ENCODE measurements at places on chromosomes 11 and 22. TPM values are rescaled to one million over a fixed set of nuclear protein-coding genes. Genes with fewer than 3 reads are reported as not detected.

TPBGL gene
- total RNA-seq: 0.20 TPM

ZNF280B gene
- total RNA-seq: 4.0 TPM

DNAJB7 gene
- total RNA-seq: not detected

FANCF gene
- total RNA-seq: 7.9 TPM

OR51Q1 gene
- not detected for total RNA-seq

SLC29A2 gene
- 6.6 TPM for total RNA-seq

ENTHD1 gene
- total RNA-seq: not detected

GP1BB gene
- 2.8 TPM for total RNA-seq

CACNA1I gene
- total RNA-seq: 0.17 TPM

RNF215 gene
- 24.5 TPM for total RNA-seq

STK33 gene
- total RNA-seq: 8.1 TPM

KRTAP5-11 gene
- not detected for total RNA-seq

MFRP gene
- not detected for total RNA-seq

MUC6 gene
- total RNA-seq: not detected

DEFB131B gene
- total RNA-seq: not detected

POU2AF2 gene
- total RNA-seq: not detected

OLFML1 gene
- total RNA-seq: not detected

TNNT3 gene
- not detected for total RNA-seq

PPARA gene
- 8.4 TPM for total RNA-seq

LTO1 gene
- 17.6 TPM for total RNA-seq

INS gene
- not detected for total RNA-seq

FSHB gene
- total RNA-seq: not detected

NNMT gene
- total RNA-seq: 394 TPM

DYNC2H1 gene
- 20.9 TPM for total RNA-seq

FREY1 gene
- total RNA-seq: 1.5 TPM

UPK3A gene
- total RNA-seq: not detected

MMP7 gene
- 8.4 TPM for total RNA-seq

OR2AG2 gene
- 0.27 TPM for total RNA-seq

KRTAP5-10 gene
- total RNA-seq: not detected

NLRP14 gene
- total RNA-seq: not detected
